ENCODE measurements at places on chromosomes 2 and 18. TPM values are rescaled to one million over a fixed set of nuclear protein-coding genes. Genes with fewer than 3 reads are reported as not detected.

The CHCHD5 gene
- total RNA-seq: 20.7 TPM

The COLEC12 gene
- total RNA-seq: 5.2 TPM

The YIPF4 gene
- total RNA-seq: 68.3 TPM

The CTAGE1 gene
- not detected for total RNA-seq

The LINC00305 gene
- total RNA-seq: not detected

The CD8B2 gene
- total RNA-seq: not detected

The PPP1R1C gene
- not detected for total RNA-seq

The HOXD12 gene
- not detected for total RNA-seq

Measured in stomach (tissue), 19 donors.